Erythroblast (primary cell): ENCODE measurements at places on chromosomes 12 and 14.
A peak's percentile ranks its signal among the peaks of the same experiment; 100 is the strongest.

DNA sequence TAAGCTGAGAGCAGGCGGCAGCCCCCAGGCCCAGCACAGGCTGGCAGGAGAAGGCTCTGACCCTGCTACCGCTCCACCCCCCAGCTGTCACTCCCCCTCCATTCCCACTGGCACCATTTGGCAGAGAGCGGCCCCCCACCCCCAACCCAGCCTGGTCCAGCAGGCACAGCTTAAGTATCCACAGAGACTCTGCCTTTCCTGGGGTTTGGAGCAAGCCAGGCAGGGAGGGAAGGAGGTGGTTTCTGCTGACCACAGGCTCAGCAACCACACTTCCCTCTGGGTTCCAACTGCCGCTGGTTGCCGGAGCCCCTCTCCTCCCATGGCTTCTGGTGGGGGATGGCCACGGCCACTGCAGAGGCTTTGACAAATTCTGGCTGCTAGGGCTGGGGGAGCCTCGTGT lies 30.5 kb upstream of the CCND2 start:
- no peak for DNase-seq

DNA sequence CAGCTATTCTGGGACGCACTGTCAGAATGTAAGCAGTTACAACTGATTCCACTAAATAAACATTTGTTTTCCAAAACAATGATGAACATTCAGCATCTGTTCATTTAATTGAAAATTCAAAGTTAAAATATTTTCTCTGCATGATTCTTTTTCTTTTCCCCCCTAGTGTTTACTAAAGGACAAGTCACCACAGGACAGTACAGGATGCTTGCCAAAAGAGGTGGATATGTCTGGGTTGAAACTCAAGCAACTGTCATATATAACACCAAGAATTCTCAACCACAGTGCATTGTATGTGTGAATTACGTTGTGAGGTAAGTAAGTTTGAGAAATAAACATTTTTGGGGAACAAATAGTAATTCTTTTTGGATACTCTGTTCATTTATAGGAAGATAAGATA lies 28.2 kb upstream of the SNAPC1 start:
- no peak for DNase-seq

GRCh38 chr14:34436960-34437728 lies 24.9 kb downstream of the SPTSSA start:
- no peak for DNase-seq

DNA sequence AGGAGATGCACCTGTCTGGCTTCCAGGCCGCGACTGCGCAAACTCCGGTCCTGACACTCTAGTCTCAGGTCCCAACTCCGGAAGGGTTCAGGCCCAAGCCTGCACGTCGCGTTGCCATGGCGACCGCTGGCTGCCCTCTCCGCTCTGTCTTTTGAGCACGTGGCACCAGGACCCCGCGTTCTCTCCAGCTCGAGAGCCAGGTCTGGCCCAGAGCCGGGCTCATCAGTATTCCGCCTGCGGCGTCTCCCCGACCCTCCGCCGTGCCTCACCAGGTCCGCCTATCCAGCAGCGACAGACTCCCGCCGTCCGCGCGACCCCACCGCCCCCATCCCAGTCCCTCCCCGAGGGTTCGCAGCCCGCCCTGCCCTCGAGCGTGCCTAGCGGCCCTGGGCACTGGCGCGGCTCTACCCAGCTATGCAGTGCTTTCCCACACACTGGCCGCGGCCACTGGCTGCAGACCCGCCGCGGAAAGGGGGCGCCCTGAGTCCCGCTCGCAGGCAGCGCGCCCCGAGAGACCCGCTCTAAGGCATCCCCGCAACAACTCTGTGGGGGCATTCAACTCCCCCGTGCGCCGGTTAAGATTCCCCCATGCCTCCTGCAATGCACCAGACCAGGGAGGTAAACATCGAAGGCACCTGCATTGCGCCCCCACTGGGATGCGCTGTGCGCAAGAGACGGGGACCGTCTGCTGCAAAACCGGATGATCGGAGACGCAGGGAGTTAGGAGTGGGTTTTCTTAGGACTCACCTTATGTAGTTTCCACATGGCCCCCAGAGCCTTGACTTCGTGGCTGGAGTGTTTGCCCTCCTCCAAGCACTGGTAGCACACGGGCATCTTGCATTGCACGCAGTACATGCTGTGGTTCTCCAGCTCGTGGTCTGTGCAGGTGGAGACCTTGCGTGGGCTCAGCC lies 1.3 kb downstream of the TRIM9 start:
- peak; percentile 4 for DNase-seq

DNA sequence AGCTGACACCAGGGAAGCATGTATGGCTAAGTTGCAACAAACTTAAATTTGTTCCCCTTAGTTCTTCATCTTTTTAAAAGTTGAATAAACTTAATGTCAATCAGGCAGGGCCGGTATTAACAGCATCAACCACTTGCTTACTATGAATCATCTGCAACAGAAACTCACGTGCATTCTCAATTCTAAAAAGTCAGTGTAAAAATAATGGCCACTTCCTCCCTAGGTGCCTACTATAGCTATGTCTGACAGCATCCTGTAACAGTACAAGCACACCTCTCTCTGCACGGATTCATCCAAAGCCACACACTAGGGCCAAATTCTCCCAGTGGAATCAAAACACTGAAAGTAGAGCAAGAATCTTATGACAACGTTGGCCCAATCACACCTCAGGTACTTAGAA lies 48.6 kb downstream of the PPP1R36 start:
- no peak for DNase-seq

DNA sequence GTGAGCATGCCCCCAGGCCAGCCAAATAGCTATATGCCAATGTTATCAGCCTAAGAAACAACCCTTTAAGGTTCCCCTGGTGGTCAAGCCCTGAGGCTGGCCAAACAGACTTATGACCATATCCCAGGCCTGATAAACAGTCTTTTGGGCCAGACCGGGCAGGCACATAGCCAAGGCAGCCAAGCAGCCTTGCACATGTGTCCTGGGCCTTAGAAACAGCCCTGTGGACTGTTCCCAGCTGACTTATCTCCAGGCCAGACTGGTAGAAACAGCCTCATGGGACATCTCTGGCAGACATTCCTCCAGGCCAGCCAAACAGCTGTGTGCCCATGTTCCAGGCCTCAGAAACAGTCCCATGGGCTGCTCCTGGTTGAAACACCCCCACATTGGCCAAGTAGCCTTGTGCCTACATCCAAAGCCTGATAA lies 295.0 kb upstream of the MGAT4C start:
- no peak for DNase-seq

DNA sequence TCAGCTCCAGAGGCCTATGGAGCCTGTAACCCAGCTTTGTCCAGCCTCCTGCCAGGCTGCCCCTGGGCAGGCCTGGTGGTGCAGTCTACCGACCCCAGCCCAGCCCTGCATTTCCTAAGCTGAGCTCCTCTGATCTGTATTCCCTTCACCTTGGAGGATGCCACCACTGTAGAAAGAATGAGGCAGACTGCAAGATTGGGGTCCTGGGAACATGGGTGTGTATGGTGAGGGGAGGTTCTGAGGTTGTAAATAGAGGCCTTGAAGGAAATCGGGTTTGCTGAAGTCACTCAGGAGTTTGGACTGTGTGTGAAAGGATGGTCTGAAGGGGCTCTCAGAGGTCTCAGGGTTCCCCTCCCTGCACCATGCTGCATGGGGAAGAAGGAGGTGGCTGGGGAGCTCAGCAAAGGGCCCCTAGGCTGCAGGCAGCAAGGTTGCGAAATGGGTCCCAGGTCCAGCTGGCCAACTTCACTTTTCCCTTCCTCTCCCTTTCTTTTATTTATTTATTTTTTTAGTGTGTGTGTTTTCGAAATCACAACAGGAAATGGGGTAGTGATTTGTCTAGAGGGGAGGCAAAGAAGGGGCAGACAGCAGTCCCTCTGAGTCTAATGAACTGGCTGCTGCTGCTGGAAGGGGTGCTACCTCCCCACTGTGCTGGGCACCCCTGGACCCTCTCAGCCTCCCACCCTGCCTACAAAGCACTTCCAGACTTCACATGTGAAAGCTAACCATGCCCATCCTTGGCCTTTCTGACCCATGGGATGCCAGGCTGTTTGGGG lies 1.2 kb upstream of the LRP1-AS start:
- no peak for DNase-seq

DNA sequence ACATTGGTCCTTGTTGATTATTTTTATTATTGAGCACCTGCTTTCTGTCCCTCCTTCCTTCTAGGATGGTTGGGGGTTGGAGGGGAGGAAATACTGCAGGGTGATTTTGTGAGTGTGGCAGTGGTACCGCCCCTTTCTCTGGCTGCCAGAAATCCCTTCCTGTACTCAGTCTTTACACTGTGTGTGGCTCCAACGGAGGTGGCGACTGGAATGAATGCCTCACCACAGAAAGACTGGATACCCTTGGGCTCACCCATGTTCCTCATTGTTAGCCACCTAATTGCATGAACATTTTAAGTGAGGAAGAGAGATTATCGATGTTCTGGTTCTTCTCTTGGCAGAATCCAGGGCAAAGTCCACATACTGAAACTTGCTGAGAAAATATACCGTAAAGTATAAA lies 272.0 kb upstream of the E2F7 start:
- DNase-seq = no peak
